ENCODE measurements at places on chromosomes 3 and 15. TPM values are rescaled to one million over a fixed set of nuclear protein-coding genes. Genes with fewer than 3 reads are reported as not detected.

The GOLGA8T gene
- not detected for total RNA-seq

The MAPKAPK3 gene
- 29.5 TPM for total RNA-seq

The CNOT10 gene
- total RNA-seq, result 46.9 TPM

The GPR176 gene
- total RNA-seq, result not detected

The CSK gene
- 163 TPM for total RNA-seq

The MUSTN1 gene
- 10.0 TPM for total RNA-seq

The MYO5C gene
- 0.40 TPM for total RNA-seq

The CCDC50 gene
- total RNA-seq, result 0.92 TPM

The CACNA1D gene
- 1.3 TPM for total RNA-seq

GRCh38 chr3:149613988-149614387, 43.8 kb downstream of the WWTR1 start:
- DNase-seq, result no peak

DNA sequence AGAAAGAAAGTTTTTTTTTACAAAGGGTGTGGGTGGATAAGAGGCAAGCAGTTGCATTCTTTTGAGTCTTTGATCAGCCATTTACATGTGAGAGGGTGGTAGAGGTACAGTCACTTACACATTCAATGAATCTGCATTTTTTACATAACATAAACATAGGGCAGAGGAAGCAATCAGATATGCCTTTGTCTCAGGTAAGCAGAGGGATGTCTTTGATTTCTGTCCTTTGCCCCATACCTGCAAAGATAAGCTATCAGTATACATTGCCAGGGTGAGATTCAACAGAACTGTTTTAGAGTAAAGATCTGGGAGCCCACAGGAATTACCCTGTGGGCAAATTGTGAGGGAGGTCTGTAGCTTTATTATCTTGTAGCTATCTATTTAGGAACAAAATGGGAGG, 5.4 kb upstream of the PPP1R2 start:
- no peak for DNase-seq

DNA sequence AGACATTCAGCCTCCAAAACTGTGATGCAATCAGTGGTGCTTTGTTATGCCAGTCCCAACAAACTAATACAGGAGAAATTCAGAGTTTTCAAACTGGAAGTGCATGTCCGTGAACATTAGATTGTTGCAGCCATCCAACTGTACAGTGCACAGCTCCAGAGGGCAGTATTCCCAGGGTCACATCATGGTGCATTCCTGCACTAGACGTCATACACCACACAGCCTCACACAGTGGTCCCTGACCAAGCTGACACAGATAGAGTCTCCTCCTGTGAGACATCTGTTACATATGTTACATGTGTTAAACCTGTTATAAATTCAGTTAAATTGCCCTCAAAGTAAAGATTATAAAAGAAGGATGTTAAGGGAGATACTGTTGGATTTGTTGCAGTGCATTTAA, 209.0 kb downstream of the LRRN1 start:
- DNase-seq, result no peak

GRCh38 chr3:185342459-185343174, 20.3 kb upstream of the MAP3K13 start:
- no peak for DNase-seq

DNA sequence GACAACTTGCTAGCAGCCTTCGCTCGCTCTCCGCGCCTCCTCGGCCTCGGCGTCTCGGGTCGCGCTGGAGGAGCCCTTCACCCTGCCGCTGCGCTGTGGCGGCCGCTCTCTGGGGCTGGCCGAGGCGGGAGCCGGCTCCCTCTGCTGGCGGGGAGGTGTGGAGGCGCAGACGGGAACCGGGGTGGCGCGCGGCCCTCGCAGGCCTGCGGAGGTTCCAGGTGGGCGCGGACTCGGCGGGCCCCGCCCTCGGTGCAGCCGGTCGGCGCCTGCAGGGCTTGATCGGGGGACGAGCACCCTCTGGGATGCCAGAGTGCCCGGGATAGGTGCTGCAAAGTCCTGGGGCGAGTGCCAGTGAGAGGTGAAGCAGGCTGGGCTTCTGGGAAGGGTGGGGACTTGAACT, 989.9 kb downstream of the ROBO2 start:
- DNase-seq, result no peak

DNA sequence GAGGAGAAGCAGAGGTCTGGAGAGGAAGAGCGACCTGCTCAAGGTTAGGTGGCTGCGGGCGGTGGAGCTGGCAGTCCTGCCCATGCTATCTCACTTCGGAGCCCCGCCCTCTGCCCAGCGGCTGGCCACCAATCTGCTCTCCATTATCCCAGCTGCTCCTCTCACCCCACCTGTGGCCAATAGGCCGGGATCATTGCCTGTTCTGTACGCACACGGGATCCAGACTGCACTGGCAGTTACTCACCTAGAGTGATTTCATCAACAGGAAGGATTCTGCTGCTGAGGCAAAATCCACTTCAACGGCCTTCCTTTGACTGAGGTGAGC, 100.6 kb downstream of the TLE3 start:
- no peak for DNase-seq

DNA sequence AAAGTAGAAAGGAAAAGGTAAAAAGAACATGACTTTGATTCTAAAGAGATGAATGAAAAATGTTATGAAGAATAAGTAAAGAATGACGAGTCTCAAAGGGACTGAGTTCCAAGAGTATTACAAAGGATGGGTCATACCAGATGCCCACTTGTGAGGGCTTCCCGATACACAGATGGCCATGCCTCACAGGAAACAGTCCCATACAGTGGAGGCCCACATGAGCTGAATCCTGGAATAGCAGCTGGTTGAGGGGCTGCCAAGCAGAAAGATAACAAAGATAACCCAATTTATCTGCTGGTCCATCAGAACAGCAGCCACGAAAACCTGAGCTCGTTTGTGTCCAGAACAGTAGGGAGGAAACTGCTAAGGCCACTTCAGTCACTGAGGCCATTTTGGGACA, 3.7 kb downstream of the SSR3 start:
- no peak for DNase-seq

GRCh38 chr3:26256224-26256623, 366.3 kb upstream of the LRRC3B start:
- DNase-seq, result no peak

GRCh38 chr3:45333549-45333948, 54.8 kb upstream of the LARS2 start:
- DNase-seq, result no peak

GRCh38 chr15:57609805-57610529, 18.3 kb downstream of the MYZAP start:
- no peak for DNase-seq

- DNase-seq, result no peak
Observed at GRCh38 chr3:12522721-12523120, 22.6 kb downstream of the MKRN2OS start.

DNA sequence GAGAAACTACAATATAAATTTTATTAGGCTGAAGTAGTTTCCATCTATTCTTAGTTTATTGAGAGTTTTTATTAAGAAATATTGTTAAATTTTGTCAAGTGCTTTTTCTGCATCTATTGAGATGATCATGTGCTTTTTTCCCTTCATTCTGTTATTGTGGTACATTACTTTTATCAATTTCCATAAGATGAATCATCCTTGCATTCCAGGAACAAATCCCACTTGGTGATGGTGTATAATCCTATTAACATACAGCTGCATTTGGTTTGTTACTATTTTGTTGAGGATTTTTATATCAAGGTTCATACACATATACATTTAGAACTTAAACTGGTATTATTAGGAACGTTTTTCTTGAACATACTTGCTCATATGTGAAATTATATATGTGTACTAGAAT, 199.8 kb downstream of the TBC1D5 start:
- no peak for DNase-seq

DNA sequence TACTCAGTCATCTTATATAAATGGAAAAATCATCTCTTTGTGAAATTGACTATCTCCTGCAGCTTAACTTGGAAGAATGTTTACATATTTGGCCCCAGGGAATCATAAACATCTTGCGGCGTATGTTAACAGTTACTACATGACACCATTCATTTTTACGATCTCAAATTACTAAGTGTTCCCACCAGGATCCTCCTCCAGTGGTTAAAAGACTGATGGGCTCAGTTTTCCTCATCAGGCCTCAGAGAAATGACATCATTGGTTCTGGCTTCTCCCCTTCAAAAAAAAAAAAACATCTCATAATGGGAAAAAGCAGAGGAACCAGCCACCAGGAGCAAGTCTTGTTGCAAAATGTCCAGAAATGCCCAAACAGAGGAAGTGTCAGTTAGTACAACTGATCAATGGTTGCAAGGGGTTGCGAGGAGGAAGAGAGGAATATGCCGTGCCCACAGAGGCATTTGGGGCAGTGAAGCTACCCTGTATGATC, 70.5 kb upstream of the LIPC start:
- DNase-seq, result no peak

DNA sequence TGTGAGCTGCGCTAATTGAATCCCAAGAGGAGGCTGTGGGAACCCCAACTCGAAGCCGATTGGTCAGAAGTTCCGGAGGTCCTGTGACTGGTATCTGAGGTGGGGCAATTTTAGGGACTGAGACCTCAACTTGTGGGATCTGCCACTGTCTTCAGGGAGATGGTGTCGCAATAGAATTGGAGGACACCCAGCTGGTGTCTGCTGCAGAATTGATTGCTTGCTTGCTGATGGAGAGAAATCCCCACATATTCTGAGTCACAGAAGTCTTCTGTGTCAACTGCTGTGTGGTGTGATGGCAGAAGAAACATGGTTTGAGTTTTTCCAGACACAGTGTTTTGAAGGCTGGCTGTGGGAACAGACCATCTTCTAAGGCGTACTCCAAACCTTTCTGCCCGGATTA, 99.7 kb upstream of the PLXNA1 start:
- DNase-seq, result no peak

GRCh38 chr15:92466834-92467233, 73.2 kb downstream of the ST8SIA2 start:
- no peak for DNase-seq

- DNase-seq, result no peak
Observed at GRCh38 chr3:171646357-171647133, 163.7 kb downstream of the PLD1 start.

GRCh38 chr15:50778086-50778485, 12.6 kb upstream of the SPPL2A start:
- no peak for DNase-seq

GRCh38 chr3:176848431-176849214, 348.7 kb downstream of the TBL1XR1 start:
- DNase-seq, result no peak

Data from naive thymus-derived CD4-positive, alpha-beta T cell (primary cell).